Naive B cell (primary cell): ENCODE measurements at places on chromosomes 4 and X.

GRCh38 chrX:154325541-154325940 lies 29.9 kb downstream of the TKTL1 start:
- DNase-seq: no peak

DNA sequence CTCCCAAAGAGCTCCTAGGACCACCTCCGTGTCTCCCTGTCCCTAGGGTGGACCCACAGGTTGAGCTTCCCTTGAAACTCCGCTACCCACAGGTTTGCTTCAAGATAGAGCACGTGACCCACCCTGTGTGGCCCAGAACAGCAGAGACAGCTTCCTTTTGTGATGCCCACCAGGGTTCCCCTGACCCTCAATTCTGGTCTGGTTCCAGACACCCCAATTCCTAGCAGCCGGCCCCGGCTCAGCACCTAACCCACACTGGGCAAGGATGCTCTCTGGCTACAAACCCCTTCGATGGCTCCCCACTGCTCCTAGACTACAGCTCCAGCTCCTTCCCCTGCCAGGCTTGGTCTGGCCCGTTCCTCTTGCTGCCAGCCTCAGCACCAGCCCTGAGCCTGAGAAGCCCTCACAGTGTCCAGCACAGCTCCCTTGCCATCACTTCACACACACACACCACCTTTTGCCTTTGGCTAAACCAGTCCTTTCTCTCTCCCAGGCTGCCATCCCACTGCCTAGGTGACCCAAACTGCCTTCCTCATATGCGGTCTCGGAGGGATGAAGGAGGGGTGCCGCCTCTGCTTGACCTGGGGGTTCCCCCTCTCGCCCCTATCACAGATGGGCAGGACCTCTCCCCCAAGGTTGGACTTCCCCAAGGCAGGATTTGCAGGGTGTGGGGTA lies 6.2 kb downstream of the PNCK start:
- DNase-seq: no peak

- peak; percentile 18 for DNase-seq
These were observed 16.1 kb upstream of the TASL start for GRCh38 chrX:30593440-30594200.

GRCh38 chrX:33379839-33380238 lies 168.5 kb upstream of the DMD start:
- DNase-seq: no peak

GRCh38 chrX:119763181-119763580 lies 4.8 kb downstream of the SOWAHD start:
- DNase-seq: no peak

DNA sequence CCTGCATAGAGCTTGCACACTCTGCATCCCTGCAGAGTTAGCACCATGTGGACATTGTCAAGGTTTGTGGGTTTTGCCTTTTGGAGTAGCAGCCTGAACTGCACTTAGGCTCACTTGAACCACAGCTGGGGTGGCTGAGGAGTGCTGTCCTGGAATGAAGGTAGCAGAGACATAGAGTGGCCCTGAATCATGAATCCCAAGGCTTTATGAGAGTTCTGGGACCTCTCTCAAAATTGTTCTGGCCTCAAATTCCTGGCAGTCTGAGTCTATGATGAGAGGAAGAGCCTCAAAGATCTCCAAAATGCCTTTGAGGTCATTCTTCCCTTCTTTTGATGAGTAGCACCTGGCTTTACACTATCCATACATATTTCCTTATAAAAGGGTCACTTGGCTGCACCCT lies 37.1 kb upstream of the ADH1C start:
- DNase-seq: no peak

GRCh38 chr4:144374065-144374464 lies 233.5 kb upstream of the GYPA start:
- no peak for DNase-seq

DNA sequence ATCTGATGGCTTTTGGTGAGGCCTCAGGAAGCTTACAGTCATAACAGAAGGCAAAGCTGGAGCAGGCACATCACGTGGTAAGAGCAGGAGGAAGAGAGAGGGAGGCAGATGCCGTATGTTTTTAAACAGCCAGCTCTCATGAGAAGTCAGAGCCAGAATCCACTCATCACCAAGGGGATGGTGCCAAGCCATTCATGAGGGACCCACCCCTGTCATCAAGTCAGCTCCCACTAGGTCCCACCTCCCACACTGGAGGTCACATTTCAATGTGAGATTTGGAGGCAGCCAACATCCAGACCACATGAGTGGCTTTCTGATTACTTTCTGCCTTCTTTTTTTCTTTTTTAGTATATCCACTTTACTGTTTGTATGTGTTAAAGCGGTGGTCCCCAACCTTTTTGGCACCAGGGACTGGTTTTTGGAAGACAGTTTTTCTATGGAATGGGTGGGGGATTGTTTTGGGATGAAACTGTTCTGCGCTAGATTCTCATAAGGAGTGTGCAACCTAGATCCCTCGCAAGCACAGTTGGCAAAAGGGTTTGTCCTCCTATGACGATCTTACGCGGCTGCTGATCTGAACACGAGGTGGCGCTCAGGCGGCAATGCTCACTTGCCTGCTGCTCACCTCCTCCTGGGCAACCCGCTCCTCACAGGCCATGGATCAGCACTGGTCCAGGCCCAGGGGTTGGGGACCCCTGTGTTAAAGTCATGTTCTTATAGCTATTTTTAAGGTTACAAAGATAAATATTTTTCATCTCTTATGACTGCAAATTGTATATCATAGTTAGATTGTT lies 61.7 kb downstream of the SLIT2 start:
- DNase-seq: no peak

GRCh38 chr4:174405923-174406322 lies 116.4 kb downstream of the HPGD start:
- DNase-seq: no peak
